Activated CD8-positive, alpha-beta T cell treated with anti-CD3 and anti-CD28 coated beads for 36 hours (primary cell): ENCODE measurements at places on chromosomes 11 and 22.
A peak's percentile ranks its signal among the peaks of the same experiment; 100 is the strongest.

GRCh38 chr11:131203040-131203439 lies 167.4 kb upstream of the NTM start:
- no peak for DNase-seq

- no peak for DNase-seq
Observed at GRCh38 chr11:454801-455565, 4.9 kb downstream of the PTDSS2 start.

DNA sequence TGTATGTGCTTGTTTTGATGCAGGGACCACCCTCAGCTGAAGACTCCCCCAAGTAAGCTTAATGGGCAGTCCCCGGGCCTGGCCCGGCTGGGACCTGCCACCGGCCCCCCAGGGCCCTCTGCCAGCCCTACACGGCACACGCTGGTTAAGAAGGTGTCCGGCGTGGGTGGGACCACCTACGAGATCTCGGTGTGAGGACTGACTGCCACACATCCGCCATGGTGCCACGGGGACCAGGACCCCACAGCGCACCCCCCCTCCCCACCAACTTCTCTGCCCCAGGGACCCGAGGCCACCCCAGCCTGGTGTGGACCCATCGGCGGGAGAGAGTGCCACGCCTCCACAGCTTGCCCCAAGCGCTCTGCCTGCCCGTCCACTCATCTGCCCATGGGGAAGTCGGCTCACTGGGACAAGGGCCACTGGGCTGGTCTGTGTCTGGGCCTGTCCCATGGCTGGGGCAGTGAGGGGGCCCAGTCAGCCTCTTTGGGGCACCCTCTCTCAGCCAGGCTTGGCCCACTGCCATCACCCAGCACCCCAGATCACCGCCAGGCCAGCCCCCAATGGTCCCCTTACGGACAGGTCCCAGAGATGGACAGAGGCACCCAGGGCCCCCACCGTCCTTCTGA lies 5.5 kb downstream of the CCDC188 start:
- no peak for DNase-seq

DNA sequence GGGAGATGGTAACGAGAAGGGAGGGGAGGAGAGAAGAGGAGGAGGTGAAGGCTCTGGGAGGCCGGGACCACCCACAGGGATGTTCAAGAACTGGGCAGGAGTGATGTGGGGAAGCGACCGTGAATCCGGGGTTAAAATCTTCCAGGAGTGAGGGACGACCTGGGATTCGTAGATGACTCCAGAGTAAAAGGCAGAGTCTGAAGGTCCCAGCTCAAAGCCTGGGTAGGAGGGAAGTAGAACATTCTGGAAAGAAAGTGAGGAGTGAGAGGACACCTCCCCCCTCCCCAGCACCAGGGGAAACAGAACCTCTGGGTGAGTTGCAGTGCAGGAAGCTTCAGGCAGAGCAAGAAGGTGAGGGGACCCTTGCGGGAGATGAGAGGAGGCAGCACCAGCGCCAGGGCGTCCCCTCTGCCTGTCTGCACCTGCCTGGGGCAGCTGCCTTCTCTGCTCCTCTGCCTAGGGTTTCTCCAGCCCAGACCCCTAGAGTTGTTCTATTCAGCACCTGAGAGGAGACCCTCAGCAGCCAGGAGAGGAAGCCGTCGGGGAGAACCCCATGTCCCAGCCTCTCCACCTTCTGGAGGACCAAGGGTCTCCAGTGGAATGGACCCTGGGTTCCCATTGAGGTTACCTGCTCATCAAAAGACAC lies 49.7 kb downstream of the LINC01488 start:
- DNase-seq = no peak

DNA sequence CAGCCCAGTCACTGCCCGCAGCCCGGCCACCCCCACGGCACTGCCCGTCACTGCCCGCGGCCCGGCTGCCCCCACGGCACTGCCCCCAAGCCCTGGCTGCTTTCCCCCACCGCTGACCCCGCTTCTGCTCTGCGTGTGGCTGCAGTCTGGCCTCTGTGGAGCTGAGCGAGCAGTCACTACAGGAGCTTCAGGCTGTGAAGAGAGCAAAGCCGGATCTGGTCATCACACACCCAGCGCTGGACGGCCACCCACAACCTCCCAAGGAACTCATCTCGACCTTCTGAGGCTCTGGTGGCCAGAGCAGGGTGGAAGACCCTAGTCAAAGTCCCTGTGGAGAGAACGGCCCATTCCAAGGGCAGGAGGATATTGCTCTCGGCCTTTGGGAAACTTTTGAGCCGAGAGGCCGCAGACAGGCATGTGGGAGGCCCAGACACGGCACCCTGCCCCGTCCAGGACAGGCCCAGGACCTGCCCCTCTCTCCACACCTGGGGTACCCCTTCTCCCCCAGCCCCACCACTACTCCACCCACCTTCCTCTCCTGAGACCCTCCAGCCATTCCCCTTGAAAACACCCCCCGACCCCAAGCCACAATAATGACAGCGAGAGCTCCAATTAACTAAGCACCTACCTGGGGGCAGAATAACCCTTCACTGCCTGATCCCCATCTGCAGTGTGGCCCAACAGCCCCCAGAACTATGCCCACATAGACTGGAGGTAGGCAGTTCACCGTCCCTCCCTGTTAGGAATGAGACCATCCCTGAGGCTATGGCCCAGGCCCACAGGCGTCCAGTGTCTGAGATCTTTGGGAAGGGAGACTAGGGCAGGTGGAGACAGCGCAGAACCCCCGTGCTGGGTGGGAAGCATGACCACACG lies 3.7 kb upstream of the PGGHG start:
- no peak for DNase-seq

GRCh38 chr11:61066645-61067044 lies 35.6 kb upstream of the CD5 start:
- DNase-seq = no peak

DNA sequence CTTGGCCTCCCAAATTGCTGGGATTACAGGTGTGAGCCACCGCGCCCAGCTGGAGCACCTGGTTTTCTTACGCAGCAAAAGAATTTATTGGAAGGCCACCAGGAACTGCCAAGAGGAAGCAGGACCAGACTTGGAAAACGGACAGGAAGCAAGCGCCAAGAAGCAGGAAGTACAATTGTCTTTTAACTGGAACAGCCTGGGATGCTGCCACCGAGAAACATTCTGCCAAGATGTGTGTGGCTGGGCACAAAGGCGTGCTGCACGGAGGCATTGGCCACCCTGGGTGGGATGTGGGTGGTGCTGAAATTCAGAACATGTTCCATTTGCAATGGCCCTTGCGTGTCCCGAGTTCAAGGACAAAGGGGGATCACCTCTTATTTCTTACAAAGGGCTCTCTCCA lies 15.4 kb downstream of the SLC3A2 start:
- DNase-seq = no peak

DNA sequence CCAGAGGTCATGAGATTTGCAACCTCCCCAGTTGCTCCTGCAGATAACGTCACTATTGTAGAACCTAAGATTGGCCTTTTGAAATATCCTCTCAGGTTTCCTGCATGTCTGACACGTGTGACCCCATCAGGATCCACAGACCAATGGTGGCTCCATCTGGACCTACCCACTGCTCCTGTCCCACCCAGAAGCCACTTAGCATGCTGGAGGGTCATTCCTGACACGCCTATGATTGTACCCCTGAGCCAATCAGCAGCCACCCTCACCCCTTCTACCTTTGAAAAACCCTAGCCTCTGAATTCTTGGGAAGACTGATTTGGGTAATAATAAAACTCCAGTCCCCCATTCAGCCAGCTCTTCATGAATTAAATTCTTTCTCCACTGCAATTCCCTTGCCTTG lies 20.1 kb upstream of the NARS2 start:
- no peak for DNase-seq

- peak; percentile 35 for DNase-seq
Observed at GRCh38 chr11:34052608-34053160, 1.2 kb downstream of the CAPRIN1 start.

GRCh38 chr11:75223954-75224643 lies 16.5 kb upstream of the TPBGL start:
- DNase-seq = no peak

DNA sequence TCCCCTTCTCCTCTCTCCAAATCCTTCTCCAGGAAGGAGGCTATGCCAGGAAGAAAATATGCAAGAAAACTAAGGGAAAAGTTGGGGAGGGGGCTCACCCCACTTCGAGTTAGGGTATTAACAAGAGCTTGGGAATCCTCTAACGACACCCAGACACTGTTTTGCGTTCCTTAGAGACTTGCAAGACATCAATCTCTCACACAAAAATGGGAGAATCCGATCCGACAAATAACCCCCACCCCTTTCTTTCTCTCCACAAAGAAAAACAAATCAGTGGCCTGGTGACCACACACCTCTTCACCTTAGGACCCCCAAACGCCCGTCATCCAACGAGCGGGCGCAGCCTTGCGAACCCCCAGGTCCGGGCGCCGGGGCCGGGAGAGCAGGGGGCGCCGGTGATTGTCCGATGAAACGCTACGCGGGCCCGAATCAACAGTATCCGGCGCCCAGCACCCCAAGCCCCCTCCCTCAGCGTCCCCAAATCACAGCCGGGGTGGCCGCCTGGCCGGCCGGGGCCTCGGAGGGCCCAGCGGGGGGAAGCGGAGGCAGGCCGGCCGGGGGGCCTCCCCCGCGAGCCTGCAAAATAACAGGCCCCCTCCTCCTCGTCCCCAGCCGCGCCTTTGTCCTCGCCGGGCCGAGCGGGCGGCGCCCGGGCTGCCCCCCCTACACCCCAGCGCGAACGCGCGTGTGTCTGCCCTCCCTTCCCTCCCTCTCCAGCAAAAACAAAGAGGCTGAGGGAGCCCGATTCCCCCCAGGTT lies 690 bp downstream of the CSNK1E start:
- DNase-seq = peak; percentile 45

GRCh38 chr11:127640561-127641451 lies 640.2 kb upstream of the KIRREL3 start:
- DNase-seq = no peak

GRCh38 chr22:45529105-45529504 lies 26.4 kb downstream of the FBLN1 start:
- DNase-seq = no peak

DNA sequence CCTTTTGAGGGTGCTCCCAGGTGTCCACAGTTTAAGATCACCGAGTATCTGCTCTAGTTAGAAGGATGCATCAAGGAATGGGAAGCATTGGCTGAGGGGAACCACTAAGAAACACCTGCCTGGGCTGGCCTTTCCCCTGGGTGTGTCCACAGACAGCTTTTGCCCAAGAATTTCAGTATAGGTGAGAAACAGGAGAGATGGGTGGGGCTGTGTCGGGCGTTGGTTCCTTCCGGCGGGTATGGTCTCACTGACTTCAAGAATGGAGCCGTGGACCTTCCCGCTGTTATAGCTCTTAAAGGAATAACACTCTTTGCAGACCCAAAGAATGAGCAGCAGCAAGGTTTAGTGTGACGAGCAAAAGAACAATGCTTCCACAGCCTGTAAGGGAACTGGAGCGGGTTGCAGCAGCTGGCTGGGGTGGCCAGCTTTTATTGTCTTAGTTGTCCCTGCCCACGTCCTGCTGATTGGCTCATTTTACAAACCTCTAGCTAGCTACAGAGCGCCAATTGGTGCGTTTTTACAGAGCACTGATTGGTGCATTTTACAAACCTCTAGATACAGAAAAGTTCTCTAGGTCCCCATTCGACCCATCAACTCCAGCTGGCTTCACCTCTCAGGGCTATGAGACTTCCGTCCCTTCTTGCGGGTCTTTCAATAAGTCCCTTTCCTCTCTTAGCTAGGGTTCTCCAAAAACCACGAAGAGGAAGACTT lies 2.4 kb downstream of the FADS1 start:
- peak; percentile 60 for DNase-seq

DNA sequence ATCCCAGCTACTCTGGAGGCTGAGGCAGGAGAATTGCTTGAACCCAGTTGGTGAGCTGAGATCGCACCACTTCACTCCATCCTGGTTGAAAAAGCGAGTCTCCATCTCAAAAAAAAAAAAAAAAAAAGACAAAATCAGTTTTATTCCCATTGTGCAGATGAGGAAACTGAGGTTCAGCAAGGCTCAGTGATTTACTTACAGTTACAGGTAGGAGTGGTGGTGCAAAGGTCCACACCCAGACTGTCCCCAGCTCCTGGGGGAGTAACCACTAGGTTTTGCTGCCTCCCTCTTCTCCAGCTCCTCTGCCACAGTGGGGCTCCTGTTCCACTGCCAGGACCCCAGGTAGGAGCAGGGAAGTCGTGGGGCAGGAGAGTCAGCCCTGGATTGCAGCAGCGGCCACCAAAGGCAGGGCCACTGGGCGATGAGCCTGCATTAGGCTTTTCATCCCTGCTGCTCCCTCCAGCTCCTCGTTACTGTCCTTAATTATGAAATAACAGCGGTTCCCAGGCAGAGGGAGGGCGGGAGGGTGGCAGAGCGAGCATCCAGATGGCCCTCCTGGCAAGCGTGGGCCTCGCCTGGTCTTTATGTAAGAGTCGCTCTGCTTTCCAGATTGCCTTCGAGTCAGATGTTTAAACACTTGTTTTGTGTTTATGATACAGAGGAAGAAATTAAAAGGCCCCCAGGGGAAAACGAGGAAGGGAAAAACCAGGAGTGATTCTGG lies 15.5 kb upstream of the RASD2 start:
- no peak for DNase-seq

- no peak for DNase-seq
Observed at GRCh38 chr11:118602331-118602730, 5.1 kb upstream of the PHLDB1 start.

GRCh38 chr22:31692186-31692886 lies 30.3 kb upstream of the PISD start:
- DNase-seq = peak; percentile 18

- DNase-seq = no peak
Observed at GRCh38 chr11:78418584-78419211, 1.1 kb upstream of the GAB2 start.

GRCh38 chr11:45880772-45881570 lies 4.5 kb upstream of the MAPK8IP1 start:
- DNase-seq = no peak

DNA sequence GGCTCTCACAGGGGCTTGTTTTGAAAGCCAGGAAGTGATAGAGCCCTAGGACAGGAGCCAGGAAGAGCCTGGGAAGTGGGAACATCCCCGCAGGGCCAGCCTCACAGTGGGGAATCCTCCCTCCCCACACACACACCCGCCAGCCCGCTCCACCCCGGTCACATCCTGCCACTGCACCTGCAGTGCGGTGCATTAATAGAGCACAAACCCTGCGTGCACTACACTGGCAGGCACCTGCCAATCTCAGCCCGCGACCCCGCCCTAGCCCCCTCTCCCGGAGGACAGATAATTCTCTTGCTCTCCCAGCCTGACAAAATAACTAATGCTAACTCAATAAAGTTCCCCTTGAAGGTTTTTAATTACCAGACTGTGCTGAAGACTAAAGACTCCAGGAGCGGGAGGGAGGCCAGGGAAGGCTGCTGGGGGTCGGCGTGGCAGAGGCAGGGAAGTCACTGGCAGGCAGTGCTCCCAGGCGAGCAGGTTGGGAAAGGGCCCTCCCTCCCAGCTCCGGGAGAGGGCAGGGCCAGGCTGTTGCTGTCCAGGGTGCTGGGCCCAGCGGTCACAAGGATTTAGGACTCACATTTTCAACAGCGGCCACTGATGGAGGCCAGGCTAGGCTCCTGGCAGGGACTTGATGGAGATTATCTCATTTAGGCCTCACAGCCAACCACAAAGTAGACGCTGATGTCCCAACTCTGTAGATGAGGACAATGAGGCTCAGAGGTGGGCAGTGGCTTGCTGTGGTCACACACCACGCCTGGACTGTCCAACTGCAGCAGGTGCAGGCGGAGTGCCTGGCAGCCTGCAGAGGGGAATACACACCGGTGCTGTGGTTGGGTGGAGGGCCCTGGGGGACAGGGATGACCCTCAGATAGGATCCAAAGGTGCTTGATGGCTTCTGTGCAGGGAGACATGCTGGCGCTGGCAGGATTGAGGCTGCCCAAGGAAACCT lies 23.9 kb upstream of the TCF20 start:
- no peak for DNase-seq
